ENCODE measurements at places on chromosomes 5 and 9.

DNA sequence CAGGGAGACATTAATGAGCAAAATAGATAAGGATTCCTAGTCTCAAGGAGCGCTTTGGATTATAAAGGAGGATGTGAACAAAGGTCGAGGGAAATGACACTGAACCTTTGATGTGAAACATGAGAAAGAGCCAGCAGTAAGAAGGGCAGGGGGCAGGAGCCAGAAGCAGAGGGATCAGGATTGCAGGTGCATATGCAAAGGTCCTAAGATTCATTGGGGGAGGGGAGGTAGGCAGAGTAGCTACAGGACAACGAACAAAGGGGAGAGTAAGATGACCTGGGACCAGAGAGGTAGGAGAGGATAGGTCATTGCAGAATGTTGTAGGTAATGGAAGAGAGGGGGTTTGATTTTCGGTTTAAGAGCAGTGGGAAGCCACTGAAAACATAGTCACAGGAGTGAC is 129.2 kb upstream of the TRPM3 start:
- no peak for DNase-seq

GRCh38 chr5:65813174-65813573 is 91.2 kb downstream of the NLN start:
- DNase-seq = no peak

GRCh38 chr5:41527201-41527779 is 16.9 kb upstream of the PLCXD3 start:
- no peak for DNase-seq

DNA sequence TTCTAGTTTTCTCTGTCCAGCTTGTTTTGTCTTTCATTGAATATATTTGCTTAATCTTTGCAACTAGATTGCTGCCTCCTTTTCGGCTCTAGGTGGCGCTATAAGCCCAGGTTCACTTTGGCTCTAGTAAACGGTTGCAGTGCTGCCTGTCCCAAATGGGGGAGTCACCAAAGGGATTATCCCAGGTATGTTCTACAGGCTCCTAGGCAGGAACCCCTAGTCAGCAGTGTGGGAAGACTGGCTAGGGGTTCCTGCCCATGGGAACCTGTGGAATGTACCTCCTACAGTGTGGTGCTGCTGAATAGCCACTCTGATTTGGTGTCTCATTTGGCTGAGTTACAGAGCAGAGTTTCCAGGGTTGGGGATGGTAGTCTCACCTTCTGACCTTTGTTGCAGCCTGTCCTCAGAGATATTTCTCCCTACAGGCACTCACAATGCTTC is 85.2 kb downstream of the ARSB start:
- DNase-seq = no peak

- no peak for DNase-seq
These were observed 163.6 kb upstream of the PRLR start for GRCh38 chr5:35393901-35394300.

DNA sequence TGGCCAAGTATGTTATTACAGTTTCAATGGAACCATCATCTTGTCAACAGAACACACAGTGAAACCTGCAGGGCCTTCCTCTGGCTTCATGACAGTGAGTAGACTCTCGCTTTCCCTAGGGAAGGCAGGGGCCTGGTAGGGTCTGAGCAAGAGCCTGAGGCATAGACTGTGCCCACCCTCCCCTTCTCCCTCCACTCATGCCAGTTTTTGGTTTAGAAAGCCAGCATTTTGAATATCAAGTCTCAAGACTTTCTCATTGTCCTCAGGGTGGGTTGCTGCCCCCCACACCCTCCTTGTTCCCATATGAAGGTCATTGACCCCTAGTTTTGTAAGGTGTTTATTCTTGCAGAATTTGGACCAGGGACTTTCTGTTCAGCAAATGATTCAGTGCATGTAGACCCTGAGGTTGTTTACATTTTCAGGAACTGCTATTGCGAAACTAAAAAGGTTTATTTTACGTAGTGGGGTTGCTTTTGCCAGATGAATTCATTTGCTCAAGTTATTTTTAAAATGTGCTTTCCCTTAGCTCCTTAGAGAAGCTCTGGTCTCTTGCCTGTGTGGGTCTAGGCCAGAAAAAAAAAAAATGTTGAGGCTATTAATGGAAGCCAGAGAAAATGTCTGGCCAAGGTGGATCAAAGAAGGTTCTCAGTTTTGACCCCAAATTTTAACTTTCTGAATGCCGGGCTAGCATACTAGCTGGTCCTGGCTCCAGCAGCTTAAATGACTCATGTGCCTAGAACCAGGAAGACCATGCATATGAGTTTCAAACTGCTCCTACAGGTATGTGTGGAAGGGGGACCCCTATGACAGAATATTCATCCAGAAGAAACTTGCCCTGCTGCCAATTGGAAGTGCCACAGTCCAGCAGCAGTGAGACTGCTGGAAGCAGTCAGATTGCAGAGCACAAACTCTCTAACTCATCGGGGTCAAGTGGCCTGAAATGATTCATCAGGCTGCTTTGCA is 10.1 kb upstream of the MOB3B start:
- DNase-seq = no peak

DNA sequence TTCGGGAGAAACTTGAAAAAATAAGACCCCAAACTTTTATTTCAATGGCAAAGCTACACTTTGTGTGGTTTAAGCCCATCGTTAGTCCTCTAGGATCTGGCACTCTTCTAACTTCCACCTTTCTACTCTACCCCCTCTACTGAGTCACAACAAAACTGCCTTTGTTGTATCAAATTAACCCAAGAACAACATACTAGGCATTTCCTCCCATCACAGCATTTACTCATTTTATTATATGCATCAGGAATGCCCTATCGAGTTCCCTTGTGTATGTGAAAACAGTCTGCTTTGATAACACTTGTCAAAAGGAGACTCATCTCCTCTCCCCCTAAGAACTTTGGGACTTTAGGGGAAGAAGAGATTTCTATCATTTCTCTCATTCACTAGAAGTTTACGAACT is 158.9 kb upstream of the FREM1 start:
- no peak for DNase-seq

GRCh38 chr5:122258241-122258640 is 53.8 kb upstream of the SNCAIP start:
- no peak for DNase-seq

- DNase-seq = no peak
These were observed 9.8 kb downstream of the LURAP1L start for GRCh38 chr9:12784461-12785259.

GRCh38 chr5:449151-449550 is 6.2 kb downstream of the EXOC3 start:
- no peak for DNase-seq

- DNase-seq = no peak
These were observed 221.5 kb downstream of the CDH12 start for GRCh38 chr5:22631683-22632082.

DNA sequence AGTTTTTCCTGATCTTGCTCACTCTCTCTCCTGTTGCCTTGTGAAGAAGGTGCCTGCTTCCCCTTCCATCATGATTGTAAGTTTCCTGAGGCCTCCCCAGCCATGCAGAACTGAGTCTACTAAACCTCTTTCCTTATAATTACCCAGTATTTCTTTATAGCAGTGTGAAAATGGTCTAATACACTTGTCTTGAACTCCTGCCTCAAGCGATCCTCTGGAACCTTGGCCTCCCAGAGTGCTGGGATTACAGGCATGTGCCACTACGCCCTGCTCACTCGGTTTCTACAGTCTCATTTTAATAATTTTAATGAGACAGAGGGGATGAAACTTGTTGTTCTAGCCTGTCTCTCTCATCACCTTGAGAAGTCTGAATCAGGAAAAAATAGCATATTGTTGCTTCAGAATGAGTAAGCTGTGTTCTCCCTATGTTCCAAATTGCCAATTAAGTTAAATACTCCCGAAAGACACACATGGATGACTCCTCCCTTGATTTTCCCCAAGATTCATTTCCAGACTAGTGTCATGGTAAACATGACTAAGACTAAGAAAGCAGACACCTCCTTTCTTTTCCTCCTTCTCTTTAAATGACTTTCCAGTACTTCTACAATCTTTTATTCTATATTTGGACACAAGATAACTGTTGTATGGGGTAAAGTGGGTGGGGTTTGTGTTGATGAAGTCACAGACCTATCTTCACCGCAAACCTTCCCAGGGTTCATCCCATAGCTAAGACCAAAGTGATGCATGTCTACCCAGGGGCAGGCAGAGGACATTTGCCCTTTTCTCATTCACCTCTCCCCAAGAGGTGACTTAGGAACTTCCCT is 7.8 kb upstream of the DNAJC18 start:
- DNase-seq = no peak

DNA sequence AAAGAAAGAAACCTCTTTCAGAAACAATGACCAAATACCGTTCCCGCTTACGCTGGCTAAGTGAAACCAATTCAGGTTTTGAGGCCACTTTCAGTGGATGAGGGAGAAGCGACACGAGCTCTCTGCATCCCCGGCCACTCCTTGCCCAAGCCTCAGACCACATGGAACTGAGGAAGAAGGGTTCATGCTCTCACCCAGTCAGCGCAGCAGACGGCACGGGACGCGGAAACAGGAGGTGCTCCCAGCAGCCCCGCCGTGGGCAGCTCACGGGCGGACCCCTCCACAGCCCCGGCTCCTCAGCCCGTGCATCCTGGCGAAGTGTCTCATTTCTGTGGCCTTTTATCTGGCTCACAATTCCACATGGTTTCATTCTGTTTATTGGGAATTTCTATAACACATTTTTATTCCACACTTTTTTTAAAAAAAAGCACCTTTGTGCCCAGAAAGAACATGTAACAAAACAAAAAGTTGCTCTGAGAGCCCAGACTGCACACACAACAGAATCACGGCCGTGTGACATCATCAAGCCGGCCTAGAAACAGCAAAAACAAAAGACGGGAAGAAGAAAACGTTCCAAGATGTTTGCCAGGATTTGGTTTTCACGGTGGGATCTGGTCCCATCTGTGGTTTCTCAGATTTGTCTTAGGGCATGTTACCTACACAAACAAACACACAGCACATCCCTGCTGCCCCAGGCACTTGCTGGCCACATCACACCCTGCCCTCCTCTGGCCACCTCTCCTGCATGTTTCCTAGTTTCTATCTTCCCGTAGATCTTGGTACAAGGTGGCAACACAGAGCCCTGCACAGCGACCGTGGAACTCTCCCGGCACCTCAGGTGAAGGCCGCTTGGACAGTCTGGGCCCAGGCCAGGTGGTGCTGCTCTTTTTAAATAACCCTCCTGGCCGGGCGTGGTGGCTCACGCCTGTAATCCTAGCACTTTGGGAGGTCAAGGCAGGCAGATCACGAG is 16.2 kb downstream of the QSOX2 start:
- DNase-seq = no peak

DNA sequence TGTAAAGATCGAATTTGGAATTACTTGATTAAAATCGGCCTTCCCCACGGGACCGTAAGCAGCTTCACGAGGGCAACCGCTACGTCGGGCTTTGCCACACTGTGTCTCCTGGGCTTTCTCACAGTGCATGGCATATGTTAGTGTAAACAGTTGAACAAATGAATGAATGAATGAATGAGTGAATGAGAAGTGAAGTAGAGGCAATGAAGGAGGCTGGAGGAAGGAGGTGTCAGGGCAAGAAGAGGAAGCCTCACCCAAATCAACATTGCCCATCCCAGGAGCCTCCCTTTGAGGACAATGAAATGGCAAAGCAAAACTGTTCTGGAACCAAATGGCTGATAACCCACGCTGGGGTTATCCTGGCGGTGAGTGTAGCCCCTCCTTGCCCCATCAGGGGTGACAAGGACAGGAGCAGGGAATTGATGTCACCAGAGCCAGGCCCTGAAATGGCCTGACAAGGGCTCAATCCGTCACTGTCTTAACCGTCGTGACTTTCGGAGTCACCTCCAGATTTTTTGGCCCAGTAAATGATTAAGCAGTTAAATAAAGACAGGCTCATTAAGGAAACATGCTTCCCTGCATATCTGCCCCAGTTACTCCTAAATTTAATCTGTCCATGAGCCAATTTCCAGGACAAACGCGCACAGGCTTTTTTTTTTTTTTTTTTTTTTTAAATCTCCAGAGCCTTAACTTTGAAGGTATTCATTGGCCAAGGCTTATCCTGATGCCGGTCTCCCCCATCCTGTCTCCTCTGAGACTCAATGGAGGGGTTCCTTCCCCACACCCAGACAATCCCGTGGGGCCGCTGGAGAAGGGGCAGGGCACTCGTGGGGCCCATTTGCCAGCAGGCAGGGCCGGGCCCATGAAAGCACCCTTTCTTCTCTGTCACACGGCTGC is 88.4 kb upstream of the BOD1 start:
- DNase-seq = no peak

- DNase-seq = no peak
These were observed 311.8 kb upstream of the KIF2A start for GRCh38 chr5:61994171-61994570.

- no peak for DNase-seq
These were observed 5.9 kb upstream of the CXXC5 start for GRCh38 chr5:139642213-139642612.

- DNase-seq = no peak
These were observed 24.2 kb upstream of the ANKRD18A start for GRCh38 chr9:38644601-38645000.

GRCh38 chr5:31362529-31362900 is 169.0 kb downstream of the CDH6 start:
- no peak for DNase-seq

GRCh38 chr5:174292348-174292747 is 246.8 kb downstream of the NSG2 start:
- DNase-seq = no peak

DNA sequence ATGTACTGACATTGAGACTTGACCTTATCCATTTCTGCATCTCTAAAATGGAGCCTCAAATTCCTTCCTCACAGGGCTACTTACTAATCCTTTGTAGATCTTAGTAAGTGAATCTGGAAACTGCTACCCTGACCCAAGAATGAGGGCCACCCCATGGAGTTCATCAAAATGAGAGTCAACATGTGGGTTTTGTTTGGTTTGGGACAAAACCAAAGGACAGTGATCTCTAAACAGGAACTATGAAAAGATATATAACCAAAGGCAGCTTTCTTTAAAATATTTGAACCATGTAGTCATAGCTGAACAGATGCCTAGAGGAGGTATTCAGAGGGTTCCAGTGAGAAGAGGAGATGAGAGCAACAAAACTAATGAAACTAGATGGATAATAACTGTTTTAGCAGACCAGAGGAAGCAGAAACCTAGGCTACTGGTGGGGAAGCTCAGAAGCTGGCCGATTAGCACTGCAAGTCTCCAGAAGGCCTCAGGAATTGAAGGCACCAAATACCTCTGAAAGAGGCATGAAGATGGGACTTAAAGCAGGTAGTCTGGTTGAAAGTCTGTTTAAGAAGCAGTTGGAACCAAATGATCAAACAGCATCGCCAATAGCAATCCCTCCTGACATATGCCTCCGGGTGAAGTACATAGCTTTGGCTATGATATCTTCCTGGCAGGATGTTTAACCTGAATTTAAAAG is 45.8 kb downstream of the THOC3 start:
- no peak for DNase-seq

DNA sequence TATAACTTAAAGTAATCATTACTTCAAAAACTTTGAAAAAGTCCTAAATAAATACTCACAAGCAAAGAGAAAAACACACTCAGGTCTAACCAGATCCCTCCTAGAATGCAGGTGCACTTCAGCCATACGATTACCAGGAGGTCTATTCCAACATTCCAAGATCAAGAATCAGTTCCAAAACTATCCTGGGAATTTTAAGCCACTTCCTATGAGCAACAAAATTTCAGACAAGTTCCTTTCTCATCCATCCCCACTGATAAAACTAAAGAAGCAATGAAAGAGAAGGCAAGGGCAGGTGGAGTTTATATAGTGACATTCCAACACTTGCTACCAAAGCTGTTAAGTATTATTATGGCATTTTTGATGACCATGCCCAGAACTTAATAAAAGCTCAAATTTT is 29.6 kb downstream of the MLLT3 start:
- no peak for DNase-seq
